ENCODE measurements at places on chromosomes 7 and 10.

- no peak for DNase-seq
Measured at GRCh38 chr10:3530346-3530745, 254.7 kb downstream of the KLF6 start.

DNA sequence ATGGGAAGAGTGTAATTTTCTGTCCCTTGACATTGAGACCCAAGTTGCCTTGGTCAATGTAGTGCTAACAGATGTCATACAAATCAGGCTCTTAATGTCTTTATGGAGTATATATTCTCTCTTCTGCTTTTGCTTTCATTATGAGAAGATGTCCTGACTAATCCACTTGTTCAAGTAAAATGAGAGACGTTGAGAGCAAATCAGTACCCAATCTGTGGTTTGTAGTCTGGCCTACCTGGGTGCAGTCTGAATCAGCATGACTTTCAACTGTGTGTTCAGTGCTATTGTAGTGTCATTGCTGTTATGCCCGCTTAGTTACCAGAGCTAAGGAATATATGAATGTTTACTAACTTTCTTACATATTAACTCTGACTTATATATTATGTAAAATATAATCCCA is 612.4 kb downstream of the ANKRD7 start:
- no peak for DNase-seq

DNA sequence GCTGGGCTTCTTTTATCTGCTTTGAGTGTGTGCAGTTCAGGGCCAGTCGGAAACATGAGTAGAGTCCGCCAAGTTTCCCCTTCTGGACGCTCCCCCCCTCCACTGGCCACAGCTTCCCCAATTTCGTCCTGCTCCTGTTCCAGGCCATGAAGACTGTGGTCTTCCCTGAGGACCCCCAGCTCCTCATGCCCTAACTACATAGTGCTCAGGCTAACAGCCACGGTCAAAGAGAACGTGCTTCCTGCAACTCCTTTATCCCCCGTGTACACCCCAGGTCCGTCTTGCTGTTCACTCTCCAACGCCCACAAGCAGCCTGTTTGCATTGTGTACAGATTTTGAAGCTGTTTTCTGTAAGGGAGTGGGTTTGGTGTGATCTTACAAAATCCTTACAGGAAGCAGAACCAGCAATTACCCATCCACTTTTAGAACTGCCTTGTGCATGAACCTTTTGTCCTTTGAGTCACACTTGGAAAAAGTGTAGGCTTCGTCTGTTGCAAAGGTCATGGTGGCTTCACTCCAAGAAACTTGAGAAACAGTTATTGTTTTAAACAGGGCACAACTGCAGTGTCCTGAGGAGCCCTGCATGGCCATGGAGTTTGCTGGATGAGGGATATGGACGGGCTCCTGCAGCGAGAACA is 77.0 kb upstream of the FAM20C start:
- no peak for DNase-seq

DNA sequence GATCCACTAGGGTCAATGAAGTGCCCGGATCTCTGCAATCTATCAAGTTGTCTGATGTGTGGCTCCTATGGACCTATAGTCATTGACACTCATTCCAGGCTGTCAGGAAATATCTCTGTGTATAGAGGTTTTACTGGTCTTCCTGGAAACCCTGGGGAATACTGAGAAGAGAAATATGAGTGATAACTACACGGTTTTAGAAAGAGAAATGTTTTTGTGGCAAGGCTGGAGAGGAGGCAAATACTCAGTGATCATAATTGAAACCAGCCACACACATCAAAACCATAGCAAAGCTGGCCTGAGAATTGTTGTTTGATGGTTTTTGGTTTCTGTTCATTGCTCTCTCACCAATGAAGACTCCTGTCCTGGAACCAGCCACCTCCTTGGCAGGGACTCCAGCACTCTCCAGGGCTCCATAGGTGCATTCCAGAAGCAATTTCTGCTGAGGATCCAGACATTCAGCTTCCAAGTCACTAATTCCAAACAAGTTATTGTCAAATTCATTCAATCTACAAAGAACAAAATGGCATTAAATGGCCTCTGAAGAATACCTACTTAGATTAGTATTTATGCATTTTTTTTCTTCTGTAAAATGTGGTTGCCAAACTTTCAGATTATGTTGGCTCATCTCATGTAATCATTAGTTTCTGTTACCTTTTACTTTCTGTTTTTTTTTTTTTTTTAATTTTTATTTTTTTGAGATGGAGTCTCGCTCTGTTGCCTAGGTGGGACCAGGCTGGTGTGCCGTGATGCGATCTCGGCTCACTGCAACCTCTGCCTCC is 108.6 kb upstream of the ABI1 start:
- DNase-seq, result no peak

- no peak for DNase-seq
Measured at GRCh38 chr7:32535162-32535702, 39.9 kb downstream of the AVL9 start.

GRCh38 chr7:44213877-44214388 is 13.2 kb downstream of the YKT6 start:
- no peak for DNase-seq

DNA sequence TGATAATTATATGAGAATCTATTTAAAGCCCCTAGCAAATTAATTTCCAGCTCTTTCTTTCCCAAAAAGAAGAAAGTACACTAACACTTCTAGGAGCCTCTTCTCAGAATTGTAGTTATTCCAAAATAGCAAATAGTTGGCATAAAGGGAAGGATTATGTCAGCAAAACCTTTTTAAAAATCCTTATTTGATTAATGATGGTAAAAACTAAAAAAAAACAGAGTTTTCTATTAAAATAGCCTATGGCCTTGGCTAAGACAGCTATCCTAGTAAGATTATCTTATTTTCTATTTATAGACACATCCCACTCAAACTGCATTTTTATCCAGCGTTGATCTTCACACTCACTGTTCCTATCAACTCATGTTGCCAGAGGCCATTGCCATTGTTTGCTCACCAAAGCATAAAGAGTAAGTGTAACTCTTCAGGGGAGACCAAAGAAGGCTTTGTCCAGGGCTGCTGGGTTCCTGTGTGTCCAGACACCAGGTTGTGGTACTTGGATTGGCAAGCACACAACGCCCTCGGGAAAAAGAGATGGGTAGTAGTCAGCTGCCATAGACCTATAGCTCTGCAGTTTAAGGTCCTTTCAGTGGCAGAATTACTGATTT is 31.5 kb downstream of the ACTA2 start:
- DNase-seq, result no peak

- DNase-seq, result no peak
Measured at GRCh38 chr7:50710441-50711154, 72.1 kb downstream of the GRB10 start.

DNA sequence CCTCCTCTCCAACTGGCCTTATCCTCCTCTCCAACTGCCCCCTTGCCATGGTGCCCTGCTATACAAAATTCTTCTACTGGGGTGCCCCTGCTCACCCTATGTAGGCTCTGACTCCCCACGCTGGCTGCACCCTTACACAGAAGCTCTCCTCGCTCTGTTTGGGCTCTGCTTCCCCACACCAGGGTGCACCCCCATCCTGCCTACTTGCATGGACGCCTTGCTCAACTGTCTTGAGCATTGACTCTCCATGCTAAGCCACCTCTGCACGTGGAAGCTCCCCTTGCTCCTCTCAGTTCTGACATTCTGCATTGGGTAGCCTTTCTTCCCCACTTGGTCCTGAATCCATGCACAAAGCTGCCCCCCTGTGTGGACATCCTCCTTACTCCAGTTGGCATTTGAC is 231.1 kb downstream of the GFRA1 start:
- no peak for DNase-seq

Data from SK-N-DZ (cell line).